GM12892 (cell line): ENCODE measurements at places on chromosomes 4 and X.
A peak's percentile ranks its signal among the peaks of the same experiment; 100 is the strongest.

GRCh38 chrX:6667048-6667768 lies 132.3 kb upstream of the VCX3A start:
- DNase-seq, result no peak

- DNase-seq, result no peak
Observed at GRCh38 chr4:73045879-73046278, 23.6 kb downstream of the COX18 start.

DNA sequence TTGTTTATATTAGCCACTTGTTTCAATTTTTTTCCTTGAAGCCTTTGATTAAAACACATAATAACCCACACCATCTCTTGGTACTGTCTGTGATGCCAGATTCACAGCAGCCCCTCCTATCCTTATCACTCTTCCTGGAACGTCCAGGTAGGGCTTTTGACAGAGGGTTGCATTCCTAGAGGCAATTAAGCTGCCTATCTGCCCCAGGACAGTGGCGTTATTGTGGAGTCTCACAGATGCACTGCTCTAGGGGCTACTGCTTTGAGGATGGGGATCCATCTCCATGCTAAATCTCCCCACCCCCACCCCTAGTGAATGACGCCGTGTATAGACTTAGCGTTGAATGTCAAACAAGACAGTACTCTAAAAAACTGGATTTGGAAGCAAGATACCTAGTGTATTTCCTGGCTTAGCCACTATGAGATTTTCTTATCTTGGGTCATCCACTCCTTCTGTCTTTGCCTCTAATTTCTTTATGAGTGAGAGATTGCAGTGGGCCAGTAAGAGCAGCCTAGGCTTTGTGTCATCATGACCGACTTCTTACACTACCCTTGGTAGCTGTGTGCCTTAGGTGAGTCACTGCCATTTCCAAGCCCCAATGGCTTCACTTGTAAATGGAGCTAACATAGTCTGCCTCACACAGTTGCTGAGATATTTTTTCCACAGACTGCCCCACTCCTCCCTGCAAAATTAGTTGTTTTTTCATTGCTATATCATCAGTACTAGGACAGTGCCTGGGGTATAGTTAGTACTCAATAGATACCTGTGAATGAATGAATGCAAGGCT lies 90.9 kb downstream of the EGF start:
- DNase-seq, result no peak

DNA sequence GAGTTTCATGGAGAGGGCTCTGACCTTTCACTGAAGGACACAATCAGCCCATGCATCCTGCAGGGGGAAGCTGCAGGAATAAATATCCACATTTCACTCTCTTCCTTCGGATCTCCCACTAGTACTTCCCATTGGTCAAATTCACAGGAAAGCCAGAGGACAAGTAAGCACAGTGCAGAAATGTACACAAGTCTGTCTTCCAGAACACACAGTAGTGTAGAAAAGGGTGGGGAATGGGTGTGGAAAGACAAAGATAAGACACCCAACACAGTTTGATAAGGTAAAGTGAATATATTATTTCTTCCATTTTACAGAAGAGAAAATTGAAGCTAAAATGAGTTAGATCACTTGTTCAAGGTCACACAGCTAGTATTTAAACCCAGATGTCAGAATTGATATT lies 81.1 kb upstream of the PCDH19 start:
- DNase-seq, result no peak

- DNase-seq, result peak; percentile 9
Observed at GRCh38 chr4:80058740-80059139, 14.3 kb downstream of the ANTXR2 start.

- no peak for DNase-seq
Observed at GRCh38 chr4:27251771-27252170, 391.1 kb downstream of the STIM2 start.

DNA sequence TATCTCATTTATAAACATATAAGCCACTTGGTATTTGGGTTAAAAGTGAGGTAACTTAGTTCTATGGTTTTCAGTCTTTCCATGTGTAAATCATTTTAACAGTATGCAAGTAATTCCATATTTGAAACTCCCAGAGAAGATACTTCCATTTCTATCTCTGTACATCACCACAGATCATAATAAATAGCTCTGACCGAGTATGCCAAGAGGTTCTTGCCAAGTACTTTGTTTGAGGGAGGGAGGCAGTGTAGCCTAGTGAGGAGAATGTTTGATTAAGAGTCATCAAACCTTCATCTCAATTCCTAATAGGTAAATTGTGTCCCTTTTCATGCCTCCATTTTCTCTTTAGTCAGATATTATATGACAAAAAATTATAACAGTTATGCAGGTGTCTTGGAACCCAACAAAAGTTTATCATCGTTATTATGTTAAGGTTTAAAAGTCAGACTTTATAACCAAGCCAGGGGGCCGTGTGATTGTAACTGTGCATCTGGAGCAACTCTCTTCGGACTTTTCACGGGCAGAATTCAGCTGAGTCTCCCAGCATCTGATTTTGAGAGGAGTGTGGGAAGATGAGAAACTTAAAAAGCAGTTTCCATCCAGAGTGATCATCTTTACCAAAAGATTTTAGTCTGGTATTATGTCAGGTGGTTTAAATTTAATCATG lies 123.8 kb downstream of the ANK2 start:
- DNase-seq, result no peak

DNA sequence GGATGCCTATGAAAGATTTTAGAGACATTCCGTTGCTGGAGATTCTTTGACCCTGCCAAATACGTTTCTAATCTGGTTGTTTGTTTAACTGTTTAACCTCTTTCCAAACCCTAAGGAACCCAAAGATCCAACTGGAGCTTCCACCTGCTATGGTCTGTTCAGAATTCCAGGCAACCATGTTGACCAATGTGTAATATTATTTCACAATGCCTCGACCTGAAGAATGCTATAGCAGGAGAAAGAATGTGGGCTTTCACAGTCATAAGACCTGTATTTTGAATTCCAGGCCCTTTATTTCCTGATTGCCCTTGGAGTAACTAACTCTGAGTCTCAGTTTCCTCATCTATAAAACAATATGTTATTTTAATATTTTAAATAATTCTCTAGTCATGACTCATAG lies 90.8 kb downstream of the COL25A1 start:
- no peak for DNase-seq

GRCh38 chr4:141346144-141346543 lies 125.4 kb downstream of the ZNF330 start:
- no peak for DNase-seq

GRCh38 chr4:98657531-98658286 lies 702 bp downstream of the TSPAN5 start:
- DNase-seq, result no peak

DNA sequence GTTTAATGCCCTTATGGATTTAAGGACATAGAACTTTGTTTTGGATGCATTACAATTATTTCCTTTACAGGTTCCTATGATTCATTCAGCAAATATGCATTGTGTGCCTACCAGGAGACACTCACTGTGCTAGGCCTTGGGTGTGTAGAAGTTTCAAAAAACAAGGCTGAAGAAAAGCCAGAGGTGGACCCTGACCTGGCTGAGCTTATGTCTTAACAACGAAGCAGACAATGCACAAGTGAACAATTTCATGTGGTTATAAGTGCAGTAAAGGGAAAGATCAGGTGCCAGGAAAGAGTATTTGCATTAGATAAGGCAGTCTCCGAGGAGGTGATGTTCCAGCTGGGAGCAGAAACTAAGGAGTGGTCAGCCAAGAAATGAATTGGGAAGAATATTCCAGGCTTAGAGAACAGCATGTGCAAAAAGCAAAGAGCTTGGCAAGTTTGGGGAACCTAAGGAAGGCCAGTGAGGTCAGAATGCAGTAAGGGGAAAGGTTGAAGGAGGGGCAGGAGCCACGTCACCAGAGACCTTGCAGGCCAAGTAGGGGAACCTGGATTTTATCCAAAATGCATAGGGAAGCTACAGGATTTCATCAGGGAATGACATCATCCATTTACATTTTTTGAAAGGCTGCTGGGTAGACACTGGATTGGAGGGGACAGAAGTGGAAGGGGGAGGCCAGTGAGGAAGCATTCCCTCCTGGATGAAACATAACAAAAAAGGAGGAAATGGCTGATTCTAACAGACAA lies 193.6 kb downstream of the SOWAHB start:
- DNase-seq, result no peak

DNA sequence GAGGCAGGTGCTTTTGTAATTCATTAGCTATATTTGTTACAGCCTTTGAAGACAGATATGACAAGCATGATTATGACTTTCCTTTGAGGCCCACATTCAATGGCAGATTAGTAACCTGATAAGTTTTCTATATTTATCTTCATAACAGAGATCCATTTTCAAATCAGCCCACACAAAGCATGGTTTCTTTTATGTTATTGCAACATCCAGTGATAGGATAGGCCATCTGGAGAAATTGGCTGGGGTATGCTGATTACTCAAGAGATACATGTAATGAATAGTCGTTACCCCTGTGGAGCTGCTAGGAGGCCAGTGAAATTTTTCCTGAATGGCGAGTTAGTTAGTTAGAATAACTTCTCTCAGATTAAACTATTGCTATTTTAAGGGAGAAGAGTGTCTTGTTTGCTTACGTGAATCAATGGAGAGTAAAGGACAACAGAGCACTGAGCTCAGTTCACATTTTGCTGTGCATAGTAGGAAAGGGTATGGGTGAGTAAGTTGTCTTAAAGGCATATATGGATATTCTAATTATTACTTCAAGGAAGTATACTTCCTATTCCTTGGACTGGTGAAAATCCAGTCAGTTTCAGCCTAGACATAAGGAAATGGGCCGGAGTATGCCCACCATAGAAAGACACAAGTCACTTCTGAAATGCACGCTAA lies 79.2 kb upstream of the DKK2 start:
- no peak for DNase-seq

DNA sequence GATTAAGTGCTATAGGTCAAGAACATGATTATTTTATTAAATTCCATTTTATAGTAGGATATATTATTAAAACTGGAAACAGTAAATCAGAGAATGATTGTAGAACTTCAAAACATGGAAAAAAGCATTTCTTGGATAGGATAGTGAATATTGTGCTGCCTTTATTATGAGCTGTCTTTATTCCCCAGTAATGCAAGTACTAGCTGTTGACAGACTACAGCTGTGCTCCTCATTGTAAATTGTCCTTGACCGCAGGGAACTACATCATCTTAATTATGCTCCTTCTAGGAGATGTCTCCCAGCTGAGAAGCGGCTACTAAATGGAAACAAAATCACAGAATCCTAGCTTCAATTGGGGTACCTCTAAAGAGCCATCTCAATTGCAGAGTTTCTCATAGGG lies 1457.2 kb upstream of the PCDH7 start:
- DNase-seq, result no peak

- DNase-seq, result no peak
Observed at GRCh38 chrX:130083107-130083490, 27.2 kb downstream of the ELF4 start.

DNA sequence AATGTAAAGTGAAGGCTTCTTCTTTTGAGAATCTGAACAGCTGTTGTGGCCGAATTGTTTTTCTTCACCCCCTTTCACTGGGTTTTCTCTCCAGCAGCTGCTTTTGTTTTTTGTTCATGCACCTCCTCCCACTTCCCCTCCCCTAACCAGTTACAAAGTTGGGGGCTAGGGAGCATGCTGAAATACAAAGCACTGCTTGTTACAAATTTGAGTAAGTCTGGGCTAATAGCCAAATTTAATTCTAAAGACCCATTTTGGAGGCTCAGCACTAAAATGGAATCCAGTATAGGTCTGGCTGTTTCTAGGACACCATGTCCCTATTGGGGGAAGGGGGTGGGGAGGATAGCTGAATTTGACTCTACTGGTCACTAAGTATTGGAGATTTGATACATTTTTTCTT lies 89.2 kb upstream of the GPM6B start:
- no peak for DNase-seq

DNA sequence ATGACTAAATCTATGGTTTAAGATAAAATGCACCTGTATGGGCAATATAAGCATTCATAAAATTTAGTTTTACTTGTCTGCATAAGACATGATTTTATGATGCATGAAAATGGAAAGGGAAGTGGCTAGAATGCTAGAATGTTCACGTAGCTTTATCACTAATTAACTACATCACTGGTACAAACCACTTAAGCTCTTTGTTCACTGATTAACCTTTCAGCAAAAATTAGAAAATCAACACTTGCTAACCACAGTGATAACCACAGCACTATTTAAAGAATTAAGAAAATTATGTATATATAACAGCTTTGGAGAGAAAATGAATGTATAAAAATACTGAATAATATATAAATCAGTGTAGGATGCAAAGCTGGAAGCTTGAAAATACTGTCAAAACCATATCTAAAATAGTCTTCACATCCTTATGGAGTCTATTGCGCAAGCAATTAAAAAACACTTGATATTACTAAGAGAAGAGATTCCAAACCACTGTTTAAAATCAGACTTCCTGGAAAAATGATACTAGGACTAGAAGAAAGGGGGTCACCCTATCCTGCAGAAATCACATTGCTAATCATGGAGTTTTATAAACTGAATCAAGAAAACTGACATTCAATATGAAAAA lies 51.9 kb downstream of the EFHC2 start:
- DNase-seq, result no peak

DNA sequence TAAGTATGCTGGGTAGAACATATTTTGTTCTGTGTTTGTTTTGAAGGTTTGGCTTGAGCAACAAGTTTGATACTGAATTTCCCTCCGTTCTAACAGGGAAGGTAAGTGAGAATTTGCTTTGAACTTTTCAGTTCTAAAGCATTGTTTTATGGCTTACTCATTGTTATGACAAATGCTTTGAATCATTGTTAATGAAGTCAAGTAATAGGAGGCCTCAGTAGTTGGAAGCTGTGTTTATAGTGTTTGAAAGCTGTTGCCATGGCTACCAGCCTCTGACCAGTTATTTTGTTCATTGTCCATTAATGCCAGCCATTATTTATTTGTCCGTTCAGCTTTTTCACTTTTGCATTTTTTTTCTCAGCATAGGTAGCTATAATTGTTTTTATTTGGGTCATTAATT lies 14.4 kb downstream of the CHIC1 start:
- DNase-seq, result no peak

DNA sequence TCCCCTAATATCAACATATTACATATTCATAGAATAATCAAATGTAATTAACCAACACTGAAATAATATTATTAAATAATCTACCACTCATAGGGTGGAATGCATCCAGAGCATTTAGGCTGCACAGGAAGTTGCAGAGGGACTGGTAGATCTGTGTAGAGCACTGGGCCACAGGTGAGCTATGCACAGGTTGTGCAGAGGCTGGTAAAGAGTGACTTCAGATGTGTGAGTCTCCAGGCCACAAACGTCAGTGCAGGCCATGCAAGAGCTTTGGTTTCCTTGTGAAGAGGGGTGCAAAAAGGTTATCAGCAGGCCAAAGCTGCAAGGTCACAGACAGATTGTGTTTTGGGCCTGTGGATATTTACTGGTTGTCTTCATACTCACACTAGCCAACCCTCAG lies 25.5 kb upstream of the MANBA start:
- no peak for DNase-seq

DNA sequence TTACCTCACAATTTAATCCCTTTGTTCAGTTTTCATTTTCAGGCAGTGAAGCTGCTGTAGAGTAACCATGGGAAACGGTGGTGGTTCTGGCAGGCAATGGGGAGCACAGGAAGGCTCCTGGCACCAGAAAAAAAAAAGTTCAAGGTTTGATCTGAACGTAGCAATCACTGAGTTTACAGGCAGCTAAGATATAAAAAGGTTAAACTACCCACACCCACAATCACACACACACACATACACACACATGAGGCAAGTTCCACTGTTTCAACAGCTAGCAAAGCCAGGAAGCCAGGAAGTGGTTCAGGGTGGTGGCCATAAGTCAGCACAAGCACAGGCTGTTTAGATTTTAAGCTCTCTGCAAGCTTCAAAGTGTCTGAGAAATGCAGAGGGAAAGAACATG lies at the start of gene SULT1B1:
SULT1B1 (minus strand) TSS at position 166 of the 400 bp plus-strand sequence. CDS start 5,403 bp downstream, outside the sequence.
- DNase-seq, result no peak
